ENCODE measurements at places on chromosomes 5 and 9. TPM values are rescaled to one million over a fixed set of nuclear protein-coding genes. Genes with fewer than 3 reads are reported as not detected.

The SLC6A19 gene
- not detected for total RNA-seq

The OR2K2 gene
- total RNA-seq = not detected

The ZDHHC11B gene
- total RNA-seq = 2.4 TPM

The LAMC3 gene
- 0.19 TPM for total RNA-seq

The SLC22A4 gene
- total RNA-seq = not detected

GRCh38 chr5:135492319-135492626, 40.1 kb upstream of the TIFAB start:
- H3K4me3 ChIP-seq = no peak overlapping the region
- no peak for DNase-seq
- no peaks in the 10 kb centered on the region for H3K36me3 ChIP-seq
- no peak overlapping the region for H3K27ac ChIP-seq
- H3K4me1 ChIP-seq = peaks cover 5% of the 10 kb centered on the region
- peaks cover 83% of the 10 kb centered on the region for H3K27me3 ChIP-seq

DNA sequence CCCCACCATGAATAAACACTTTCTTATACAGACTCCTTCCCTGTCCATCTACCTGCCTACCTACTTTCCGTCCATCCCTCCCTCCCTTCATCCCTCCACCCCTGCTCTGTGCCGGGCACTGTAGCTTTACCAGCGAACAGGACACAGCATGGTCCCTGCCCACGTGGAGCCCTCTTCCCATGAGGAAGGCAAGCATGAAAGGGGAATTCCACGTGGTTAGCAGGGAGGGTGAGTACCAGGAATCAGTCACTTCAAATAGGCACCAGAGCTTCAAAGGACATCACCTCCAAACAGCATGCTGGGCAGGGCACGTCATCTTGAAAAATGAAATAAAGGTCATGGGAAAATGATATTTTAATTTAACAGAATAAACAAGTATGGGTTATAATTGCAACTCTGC, 35.0 kb upstream of the TDRD7 start:
- no peak overlapping the region for H3K4me3 ChIP-seq
- no peaks in the 10 kb centered on the region for H3K4me1 ChIP-seq
- no peaks in the 10 kb centered on the region for H3K36me3 ChIP-seq
- no peak for DNase-seq

DNA sequence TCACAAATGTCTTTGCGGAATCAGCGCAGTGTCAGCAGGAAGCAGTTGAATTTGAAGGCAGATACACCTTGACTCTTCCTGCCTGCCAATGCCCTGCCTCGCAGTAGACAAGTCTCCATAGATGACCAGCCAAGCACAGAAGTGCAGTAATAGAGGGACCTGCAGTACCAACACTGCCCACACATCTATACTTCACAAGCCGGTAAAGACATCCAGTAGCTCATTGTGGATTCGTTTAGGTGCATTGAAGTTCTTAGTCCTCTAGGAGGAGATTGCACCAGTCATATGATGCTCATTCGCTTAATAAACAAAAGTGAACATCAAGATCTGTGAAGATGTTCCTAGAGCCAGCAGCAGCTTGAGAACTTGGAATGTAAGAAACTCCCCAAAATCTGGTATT, 7.1 kb upstream of the IFNA2 start:
- H3K36me3 ChIP-seq = peaks cover 1% of the 10 kb centered on the region
- H3K4me1 ChIP-seq = peaks cover 4% of the 10 kb centered on the region
- peaks cover 57% of the 10 kb centered on the region for H3K27me3 ChIP-seq
- no peak overlapping the region for H3K4me3 ChIP-seq
- H3K27ac ChIP-seq = no peak overlapping the region

DNA sequence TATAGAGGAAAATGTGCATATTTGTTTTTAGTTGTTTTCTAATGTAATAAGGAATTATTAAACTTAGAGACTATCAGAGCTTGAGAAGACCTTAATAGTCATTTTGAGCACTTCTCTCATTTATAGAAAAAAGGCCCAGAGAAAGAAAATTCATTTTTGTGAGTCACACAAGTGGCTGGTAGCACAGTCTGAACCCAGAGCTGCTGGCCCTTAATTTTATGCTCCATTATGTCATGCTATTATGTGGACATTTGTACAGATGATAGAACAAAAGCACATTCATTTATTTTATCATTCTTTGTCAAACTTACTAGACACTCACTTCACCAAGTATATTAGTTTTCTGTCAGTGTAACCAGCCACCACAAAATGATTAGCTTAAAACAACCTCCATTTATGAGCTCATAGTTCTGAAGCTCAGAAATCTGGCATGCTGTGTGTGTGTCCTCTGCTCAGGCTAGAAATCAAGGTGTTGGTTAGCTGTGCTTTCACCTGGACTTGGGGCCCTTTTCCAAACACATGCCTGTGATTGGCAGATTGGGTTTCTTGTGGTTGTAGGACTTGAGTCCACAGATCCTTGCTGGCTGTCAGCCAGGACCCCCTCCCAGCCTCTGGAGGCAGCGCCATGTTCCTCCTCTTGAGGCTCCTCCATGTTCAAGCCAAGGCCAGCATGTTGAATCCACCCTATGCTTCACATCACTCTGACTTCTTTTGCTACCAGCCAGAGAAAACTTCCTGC, 188.9 kb downstream of the ARHGAP26 start:
- no peak for DNase-seq
- H3K4me3 ChIP-seq = no peak overlapping the region
- H3K36me3 ChIP-seq = peaks cover 16% of the 10 kb centered on the region
- H3K27me3 ChIP-seq = no peaks in the 10 kb centered on the region
- H3K4me1 ChIP-seq = peaks cover 8% of the 10 kb centered on the region
- H3K27ac ChIP-seq = no peak overlapping the region

GRCh38 chr5:169856571-169856970, 123.7 kb downstream of the INSYN2B start:
- no peak overlapping the region for H3K4me3 ChIP-seq
- no peaks in the 10 kb centered on the region for H3K27me3 ChIP-seq
- DNase-seq = no peak
- H3K4me1 ChIP-seq = peaks cover 12% of the 10 kb centered on the region
- H3K36me3 ChIP-seq = peaks cover 56% of the 10 kb centered on the region

DNA sequence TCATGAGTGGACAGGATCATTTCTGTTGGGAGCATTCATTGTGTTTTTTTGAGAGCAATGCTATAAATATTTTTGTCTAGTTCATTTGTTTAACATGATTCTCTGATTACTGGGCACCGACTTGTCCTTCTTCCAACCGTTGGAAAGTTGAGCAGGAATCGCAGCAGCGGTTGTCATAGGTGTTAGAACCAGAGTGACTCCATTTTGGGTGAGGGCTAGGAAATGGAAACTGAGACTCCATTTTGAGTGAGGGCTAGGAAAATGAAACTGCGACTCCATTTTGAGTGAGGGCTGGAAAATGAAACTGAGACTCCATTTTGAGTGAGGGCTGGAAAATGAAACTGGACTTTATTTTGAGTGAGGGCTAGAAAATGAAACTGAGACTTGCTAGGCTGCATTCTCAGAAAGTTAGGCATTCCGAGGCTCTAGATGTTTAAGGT, 100.6 kb downstream of the ICE1 start:
- peak overlapping the region; percentile 64 for H3K4me3 ChIP-seq
- DNase-seq = no peak
- peaks cover 21% of the 10 kb centered on the region for H3K4me1 ChIP-seq
- H3K36me3 ChIP-seq = peaks cover 24% of the 10 kb centered on the region

GRCh38 chr5:157484768-157485167, 24.8 kb downstream of the NIPAL4 start:
- H3K27me3 ChIP-seq = no peaks in the 10 kb centered on the region
- H3K27ac ChIP-seq = no peak overlapping the region
- H3K4me3 ChIP-seq = no peak overlapping the region
- DNase-seq = no peak
- peaks cover 20% of the 10 kb centered on the region for H3K4me1 ChIP-seq

Data from activated naive CD8-positive, alpha-beta T cell treated with anti-CD3 and anti-CD28 coated beads, Interleukin-2, amount 10 ng/mL, durations not matched to agents 7 days and 5 days (primary cell).